ENCODE measurements at places on chromosomes 4 and X. TPM values are rescaled to one million over a fixed set of nuclear protein-coding genes. Genes with fewer than 3 reads are reported as not detected.

DNA sequence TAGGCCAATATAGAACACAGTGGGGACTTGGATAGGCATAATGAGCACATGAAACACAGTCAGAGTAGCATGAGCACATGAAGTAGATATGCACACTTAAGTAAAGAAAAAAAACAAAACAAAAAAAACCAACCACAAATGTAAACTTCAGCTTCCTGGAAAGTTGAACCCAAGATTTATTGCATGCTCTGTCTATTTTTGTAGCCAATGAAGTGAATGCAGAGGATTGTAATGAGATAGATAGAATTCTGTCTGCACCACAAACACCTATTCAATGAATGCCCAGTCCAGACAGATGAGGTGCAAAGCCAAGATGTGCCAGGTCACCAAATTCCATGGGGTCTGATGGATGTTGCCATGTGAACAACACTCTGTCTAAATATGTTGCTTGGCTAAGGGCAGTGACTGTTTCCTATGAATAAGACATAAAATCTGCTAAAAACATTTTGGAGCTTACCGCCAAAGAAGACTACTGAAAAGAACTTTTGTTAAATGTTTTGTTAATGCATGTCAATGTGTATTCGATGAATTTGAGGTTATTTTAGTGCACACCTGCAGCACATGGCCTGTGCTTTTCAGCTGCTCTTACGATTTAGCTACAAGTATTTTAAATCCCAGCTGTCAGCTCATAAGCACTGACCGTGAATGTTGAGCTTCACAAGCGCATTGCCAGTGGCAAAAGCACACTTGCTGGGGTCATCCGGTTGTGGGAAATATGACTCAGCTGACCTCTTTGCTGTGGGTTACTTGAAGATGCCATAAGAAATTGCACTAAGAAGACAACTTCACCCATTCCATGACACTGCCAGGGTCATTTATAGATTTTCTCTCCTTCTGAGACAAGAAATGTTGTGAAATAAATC lies 374.8 kb upstream of the GNPDA2 start:
- peak; percentile 10 for DNase-seq

- peak; percentile 78 for DNase-seq
These were observed 138.4 kb upstream of the HCCS start for GRCh38 chrX:10972706-10973105.

- DNase-seq = no peak
These were observed 79.4 kb downstream of the FAM53A start for GRCh38 chr4:1604706-1605205.

- no peak for DNase-seq
These were observed 20.0 kb downstream of the AMOT start for GRCh38 chrX:112820364-112821268.

DNA sequence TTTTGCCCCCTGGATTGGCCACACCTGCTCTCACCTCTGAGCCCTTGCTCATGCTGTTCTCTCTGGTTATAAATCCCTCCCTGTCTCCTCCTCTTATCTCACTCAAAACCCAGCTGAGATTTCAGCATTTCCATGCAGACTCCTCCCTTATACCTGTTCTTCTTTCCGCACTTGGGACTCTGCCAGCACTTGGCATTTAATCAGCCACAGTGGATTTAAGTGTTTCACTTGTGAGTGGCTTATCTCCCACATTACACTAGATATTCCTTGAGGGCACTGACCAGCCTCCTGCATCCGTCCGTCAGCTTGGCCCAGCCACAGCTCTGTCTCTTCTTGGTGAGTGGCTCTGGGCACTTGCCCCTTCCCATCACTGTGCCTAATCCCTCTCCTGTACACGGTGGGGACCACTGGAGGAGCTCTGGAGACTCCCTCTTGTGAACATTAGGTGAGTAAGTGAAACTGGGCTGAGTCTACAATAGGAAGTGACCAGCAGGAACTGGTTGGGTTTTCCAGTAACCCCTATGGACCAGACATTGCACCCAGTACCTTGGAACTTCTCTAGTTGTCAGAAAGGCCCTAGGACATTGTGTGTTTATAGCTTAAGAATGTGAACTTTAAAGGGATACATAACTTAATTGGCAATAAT lies 19.9 kb downstream of the FGFBP1 start:
- DNase-seq = no peak

DNA sequence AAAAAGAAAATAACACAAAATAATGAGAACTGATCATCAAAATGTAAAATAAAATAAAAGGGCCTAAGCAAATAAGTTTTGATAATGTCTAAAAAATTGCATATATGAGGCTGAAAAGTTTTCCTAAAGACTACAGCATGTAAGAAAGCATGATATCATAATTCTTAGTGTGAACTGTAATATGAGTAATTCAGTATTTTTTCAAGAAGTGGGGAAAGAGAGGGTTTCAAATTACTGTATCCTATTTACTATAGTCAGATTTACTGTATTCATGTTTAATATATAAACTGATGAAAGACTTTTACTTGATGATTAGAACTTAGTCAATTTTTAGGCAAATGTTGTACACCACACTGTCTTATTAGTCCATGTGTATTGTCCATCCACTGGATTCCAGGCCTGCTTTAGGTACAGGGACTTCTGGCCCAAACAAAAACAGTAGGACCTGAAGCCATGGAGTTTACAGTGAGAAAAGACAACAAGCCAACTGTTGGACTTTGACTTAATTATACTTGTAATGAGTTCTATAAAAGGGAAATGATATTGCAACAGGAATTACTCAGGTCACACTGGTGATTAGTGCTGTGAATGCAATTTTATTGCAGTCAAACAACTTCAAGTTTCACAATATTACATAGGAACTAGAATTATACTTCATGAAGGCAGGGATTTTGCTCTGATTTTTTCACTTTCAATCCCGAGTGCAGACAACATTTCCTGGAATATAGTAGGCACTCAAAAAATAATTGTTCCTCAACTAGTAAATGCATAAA lies 517.7 kb upstream of the GALNT7 start:
- DNase-seq = no peak

DNA sequence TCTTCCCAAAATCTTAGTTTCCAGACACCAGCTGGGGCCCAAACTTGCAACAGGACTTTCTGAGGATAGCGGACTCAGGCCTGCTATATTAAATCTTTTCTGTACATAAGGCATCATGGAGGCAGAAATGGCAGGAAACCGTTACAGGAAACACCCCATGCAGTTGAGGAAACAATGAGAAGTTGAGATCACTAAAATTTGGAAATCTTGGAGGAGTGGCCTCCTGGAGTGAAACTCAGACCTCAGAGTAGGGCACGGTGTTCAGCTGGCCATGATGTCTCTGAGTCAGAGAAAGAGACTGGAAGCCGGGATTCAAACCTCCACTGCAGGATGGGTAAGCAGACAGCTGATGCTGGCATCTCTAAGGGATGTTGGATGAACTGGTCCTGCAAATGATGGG lies 372.6 kb upstream of the CTSO start:
- no peak for DNase-seq

- DNase-seq = no peak
These were observed 14.4 kb downstream of the PKD2 start for GRCh38 chr4:88021824-88022223.

DNA sequence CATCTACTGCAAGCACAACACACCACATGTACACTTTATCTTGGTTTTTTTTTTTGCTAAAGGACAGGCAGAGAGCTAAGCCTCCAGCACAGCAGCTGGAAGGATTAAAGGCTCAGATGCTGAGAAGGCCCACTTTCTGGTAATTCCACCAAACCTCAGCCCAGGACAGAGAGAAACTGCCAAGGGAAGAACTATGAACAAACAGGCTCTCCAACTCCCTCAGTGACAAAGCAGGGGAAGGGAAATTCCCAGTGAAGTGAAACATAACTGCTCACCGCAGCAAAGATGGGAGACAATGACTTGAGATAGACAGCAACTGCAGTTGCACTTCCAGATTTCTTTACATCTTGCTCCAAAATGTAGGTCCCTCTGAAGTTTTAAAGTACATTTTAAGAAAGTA lies 4.8 kb downstream of the PROM1 start:
- DNase-seq = no peak

DNA sequence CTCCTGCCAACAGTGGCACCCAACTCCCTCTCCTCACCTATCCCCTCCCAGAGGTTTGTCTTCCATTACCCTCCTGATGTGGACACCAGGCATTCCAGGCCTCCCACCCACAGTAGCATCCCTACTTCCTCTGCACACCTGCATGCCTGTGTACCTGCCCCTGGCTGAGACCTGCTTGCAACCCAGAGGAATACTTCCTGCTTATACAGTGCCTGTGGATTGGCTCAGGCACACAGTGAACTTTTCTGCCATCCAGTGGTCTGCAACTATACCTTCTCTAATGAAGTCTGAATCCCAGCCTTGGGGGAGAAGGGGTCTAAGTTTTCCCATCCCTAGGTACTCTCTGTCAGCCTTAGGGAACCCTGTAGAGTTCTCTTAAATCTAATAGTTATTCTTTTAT lies 169.9 kb downstream of the IQCM start:
- no peak for DNase-seq

GRCh38 chrX:78109458-78109857 lies 5.4 kb downstream of the PGK1 start:
- no peak for DNase-seq

- no peak for DNase-seq
These were observed 527.8 kb downstream of the INPP4B start for GRCh38 chr4:142318280-142318679.

GRCh38 chrX:9687899-9688298 lies 77.7 kb downstream of the GPR143 start:
- DNase-seq = no peak

- DNase-seq = no peak
These were observed 467.8 kb downstream of the GRXCR1 start for GRCh38 chr4:43360296-43360695.

- peak; percentile 69 for DNase-seq
These were observed 63.7 kb upstream of the PDGFRA start for GRCh38 chr4:54165438-54165837.

- DNase-seq = no peak
These were observed 25.9 kb upstream of the INTU start for GRCh38 chr4:127606823-127607222.

DNA sequence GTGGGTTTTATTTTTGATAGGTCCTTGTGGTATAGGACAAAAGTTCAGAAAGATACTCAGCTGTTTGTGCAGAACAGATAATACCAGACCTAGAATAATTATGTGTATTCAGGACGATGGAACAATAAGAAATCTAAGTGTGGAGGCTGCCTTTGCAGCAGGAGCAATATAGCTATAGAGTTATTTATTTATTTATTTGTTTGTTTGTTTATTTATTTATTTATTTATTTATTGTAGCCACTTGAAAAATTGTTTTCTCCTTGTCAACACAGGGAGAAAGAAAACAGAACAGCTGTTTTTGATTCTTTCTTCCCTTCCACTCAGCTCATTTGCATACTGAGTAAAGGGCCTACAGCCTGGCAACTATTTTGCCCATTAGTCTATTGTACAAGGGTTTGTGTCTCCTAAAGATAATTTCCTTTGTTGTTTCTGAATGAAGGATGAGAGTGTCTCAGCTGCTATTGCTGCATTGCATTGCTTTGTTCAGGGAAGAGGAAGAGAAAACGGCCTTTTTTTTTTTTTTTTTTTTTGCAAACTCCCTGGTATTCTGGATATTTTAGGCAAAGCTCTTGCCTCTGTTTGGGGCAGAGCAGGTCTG lies 56.0 kb upstream of the ESX1 start:
- DNase-seq = no peak

- DNase-seq = no peak
These were observed 327.8 kb downstream of the GALNTL6 start for GRCh38 chr4:172141025-172141424.

DNA sequence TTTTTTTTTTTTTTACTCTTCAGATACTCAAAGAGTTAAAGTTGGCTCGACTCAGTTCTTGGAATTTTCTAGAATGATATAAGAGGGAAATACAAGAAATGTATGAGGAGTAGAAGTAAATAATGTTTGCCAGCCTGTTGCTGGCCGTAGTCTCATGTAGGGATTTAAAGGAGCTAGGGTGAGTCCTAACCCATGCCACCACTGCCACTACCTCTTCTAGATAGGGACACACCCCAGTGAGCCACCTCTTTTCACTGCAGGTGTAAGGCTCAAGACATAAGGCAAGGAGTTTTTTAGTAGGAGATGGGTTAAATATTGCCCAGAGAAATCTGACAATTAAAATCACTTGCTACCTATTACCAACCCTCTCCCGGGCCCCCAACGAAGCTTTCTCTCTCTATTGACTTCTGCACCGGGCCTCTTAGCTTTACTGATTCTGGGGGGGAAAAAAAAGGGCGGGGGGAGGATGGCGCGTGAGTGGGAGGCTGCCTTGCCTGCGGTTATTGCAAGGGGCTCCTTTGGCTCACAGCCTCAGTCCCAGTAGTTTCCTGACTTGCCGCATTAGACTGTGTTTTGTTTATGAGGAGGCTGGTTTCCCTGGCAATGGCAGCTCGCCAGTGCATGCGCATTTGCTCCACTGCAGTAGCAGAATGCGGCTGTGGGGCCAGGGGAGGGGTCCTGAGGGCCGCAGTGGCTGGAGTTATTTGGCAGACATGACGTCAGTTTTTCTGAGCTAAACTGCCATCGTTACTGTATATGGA lies 3.0 kb downstream of the LINC00632 start:
- peak; percentile 81 for DNase-seq

GRCh38 chrX:39725928-39726619 lies 371.7 kb downstream of the BCOR start:
- DNase-seq = no peak

DNA sequence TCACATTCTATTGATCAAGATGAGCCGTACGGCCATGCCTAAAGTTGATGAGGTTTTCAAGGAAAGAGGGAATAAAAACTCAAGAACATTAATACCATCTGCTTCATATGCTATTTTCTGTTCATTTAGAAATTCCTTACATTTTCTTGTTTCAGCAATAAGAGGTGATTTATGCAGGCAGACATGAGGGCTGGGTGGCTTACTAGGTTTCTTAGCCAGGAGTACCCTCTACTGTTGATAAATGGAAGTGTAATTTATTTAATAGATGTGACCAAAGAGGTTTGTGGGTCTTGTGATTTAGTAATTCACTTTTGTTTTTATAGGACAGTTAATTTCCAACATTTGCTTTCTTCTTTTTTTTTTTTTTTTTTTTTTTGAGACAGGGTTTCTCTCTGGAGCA lies 6.4 kb upstream of the SMIM9 start:
- DNase-seq = peak; percentile 6

- DNase-seq = no peak
These were observed 11.2 kb downstream of the PJA1 start for GRCh38 chrX:69154051-69154450.

- DNase-seq = no peak
These were observed 1.7 kb downstream of the HCFC1 start for GRCh38 chrX:153969904-153970356.

- DNase-seq = no peak
These were observed 3.4 kb upstream of the CYBB start for GRCh38 chrX:37776283-37776986.

The PAK3 gene
- polyA plus RNA-seq = 11.9 TPM

The ADH1A gene
- polyA plus RNA-seq = 1.9 TPM

The KDR gene
- 53.6 TPM for polyA plus RNA-seq

The TRIM61 gene
- 4.7 TPM for polyA plus RNA-seq

The TENT5D gene
- not detected for polyA plus RNA-seq

The COX7B2 gene
- not detected for polyA plus RNA-seq

The MAGIX gene
- 1.9 TPM for polyA plus RNA-seq

The SYP gene
- polyA plus RNA-seq = 0.97 TPM

The CTAG1B gene
- polyA plus RNA-seq = not detected

The AMMECR1 gene
- polyA plus RNA-seq = 9.0 TPM

The CXorf65 gene
- polyA plus RNA-seq = 0.71 TPM

The PITX2 gene
- polyA plus RNA-seq = 54.7 TPM

The GASK1B gene
- polyA plus RNA-seq = 52.9 TPM

The DCLK2 gene
- polyA plus RNA-seq = 9.2 TPM

The ODAM gene
- polyA plus RNA-seq = 0.77 TPM
